ENCODE measurements at places on chromosomes 4 and X.

DNA sequence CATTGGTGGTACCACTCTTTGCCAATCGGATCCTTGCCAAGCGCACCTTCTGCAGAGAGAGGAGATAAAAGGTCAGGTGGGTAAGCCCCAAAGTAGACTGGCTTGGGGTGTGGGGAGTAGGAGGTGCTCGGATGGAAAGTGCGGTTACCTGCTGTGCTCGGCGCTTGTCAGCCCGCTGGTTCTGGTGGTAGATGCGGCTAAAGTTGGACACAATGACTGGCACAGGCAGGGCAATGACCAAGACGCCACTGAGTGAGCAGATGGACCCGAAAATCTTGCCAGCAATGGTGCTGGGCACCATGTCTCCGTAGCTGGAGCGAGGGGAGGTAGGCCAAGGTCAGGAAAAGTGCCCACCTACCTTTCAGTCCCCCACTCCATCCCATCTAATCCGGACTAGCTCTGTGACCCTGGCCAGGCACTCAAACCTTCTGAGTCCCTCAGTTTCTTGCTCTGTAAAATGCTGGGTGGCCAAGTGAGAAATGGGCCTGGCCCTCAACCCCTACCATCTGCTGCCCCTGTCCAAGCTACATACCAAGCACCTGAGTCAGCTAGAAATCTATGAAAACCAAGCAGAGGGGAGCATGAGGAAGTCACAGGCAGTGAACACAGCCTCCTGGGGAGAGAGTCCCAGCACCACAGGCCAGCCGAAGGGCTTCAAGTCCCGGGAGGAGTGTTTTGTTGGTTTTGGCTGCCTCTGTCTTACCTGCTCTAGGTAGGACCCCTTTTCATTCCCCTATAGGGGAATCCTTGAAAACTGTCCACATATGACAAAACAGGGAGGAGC is 4.7 kb downstream of the KCND1 start:
- DNase-seq, result no peak

- DNase-seq, result no peak
Observed at GRCh38 chr4:21013501-21013900, 313.2 kb downstream of the PACRGL start.

DNA sequence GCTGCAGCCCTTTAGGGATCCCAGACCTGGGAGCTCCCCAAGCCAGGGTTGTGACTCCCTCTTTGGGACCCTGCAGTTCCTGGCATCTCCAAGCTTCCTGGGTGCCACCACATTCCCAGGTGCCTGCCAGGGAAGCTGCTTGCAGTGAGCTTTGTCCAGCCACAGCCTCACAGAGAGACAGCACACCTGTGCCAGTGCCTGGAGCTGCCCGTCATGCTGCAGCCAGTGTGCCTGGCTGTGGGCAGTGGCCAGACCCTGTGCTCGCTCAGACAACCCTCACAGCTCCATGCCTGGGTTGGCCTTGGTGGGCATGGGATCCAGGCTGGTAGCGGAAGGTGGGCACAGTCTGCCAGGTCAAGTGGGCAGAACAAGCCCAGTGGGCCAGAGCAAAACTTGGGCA is 36.0 kb downstream of the TMPRSS11A start:
- DNase-seq, result no peak

GRCh38 chr4:111632641-111633151 is 512.6 kb upstream of the FAM241A start:
- DNase-seq, result no peak

GRCh38 chrX:142096253-142096652 is 108.8 kb downstream of the MAGEC2 start:
- no peak for DNase-seq

GRCh38 chrX:53305219-53305995 is 24.0 kb upstream of the IQSEC2 start:
- no peak for DNase-seq

DNA sequence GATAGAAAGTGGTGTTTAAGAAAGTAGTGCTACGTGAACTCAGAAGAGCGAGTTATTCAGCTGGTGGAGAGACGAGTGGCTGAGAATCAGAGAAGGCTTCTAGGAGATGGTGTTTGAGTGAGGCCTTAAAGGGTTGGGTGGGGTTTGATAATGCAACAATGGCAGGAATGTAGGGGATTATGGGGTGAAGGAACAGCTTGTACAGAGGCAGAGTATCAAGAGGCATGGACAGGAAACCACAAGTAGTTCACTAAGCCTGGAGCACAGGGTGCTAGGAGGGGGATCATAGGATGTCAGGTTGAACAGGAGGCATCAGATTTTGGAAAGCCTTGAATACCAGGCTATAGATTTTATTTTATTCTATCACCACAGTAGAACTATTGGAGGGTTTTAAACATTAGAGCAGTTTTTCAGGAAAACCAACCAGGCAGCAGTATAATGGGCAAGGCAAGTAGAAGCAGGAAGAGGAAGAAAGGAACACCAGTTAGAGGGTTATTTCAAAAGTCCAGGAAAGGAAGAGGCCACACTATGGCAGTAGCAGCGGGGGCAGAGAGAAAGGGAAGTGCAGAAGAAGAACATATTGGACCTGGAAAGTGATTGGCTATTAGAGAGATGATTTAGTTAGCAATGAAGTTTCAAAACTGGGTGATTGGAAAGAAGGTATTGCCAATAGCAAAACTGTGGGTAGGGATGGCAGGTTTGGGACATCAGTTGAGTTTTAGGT is 99.2 kb downstream of the DOCK11 start:
- DNase-seq, result no peak

GRCh38 chr4:106238820-106239420 is 77.1 kb downstream of the TBCK start:
- no peak for DNase-seq

DNA sequence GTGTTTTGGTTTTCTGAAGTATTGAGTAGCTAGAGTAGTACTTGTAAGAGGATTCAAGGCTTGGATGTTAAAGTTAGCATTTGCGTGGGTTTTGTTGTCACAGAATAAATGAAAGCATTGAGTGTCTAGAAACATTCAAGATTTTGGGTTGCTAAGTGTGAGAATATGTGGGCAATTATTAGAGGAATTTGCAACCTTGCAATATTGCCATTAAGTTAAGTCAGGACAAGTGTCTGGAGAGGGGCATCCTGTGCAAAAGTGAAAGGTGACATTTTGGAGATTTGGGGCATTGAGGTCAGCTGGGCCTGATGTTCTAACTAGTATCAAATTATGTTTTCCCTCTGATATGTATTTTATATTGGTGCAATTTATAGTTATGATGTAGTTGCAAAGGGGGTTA is 533.9 kb upstream of the GRID2 start:
- no peak for DNase-seq

DNA sequence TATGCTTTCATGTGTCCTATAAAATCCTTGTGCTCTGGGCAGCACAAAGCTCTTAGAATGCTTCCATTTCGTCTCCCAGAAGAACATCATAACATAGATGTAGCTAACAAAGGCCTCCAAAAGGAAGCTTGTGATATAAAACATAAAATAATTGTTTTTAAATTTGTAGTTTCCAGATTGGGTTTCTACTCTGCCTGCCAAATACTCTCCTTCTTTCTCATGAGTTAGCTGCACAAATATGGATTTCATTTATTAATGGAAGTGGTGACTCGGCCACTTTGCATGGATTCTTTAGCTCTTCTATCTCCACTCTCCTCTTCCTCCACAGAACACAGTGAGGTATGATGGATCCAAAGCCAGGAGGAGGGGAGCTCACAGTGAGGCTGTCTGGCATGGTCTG is 265.4 kb downstream of the COL25A1 start:
- no peak for DNase-seq

- DNase-seq, result no peak
Observed at GRCh38 chr4:98662055-98662453, 3.6 kb upstream of the TSPAN5 start.

- DNase-seq, result no peak
Observed at GRCh38 chrX:154443479-154443910, 446 bp upstream of the FAM50A start.

Data from NCI-H1092 (cell line).